ENCODE measurements at places on chromosomes 12 and 14.

DNA sequence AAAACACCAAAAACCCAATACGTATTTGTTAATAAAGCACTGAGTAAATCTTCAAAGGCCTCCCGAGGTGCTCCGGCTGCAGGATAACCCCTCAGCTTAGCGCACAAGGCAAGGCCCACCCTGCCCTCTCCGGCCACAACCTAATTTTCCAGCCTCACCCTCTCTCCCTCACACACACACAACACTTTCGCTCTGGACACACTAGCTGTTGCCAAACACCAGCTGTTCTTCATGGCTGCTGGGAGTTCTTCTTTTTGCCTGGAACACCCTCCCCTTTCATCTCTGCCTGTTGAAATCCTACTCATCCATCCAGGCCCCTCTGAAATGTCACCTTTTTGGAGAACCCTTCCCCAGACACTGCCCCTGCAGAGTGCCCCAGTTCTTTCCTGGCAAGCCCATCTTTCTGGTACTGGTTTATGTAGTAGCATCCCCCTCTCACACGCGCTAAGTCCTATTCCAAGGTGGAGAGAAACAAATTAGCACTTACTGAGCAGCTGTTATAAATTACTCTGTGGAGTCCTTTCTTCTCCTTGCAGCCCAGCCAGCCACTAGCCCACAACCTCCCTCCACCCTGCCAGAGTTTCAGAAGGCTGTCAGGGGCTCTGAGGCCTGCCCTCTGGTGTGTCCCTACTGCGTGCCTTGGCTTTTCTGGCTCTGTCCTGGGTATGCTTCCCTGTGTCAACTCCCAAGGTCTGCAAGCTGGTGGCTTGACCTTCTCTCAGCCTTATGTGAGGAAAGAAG, 805 bp upstream of the CRACR2A start:
- DNase-seq: no peak

DNA sequence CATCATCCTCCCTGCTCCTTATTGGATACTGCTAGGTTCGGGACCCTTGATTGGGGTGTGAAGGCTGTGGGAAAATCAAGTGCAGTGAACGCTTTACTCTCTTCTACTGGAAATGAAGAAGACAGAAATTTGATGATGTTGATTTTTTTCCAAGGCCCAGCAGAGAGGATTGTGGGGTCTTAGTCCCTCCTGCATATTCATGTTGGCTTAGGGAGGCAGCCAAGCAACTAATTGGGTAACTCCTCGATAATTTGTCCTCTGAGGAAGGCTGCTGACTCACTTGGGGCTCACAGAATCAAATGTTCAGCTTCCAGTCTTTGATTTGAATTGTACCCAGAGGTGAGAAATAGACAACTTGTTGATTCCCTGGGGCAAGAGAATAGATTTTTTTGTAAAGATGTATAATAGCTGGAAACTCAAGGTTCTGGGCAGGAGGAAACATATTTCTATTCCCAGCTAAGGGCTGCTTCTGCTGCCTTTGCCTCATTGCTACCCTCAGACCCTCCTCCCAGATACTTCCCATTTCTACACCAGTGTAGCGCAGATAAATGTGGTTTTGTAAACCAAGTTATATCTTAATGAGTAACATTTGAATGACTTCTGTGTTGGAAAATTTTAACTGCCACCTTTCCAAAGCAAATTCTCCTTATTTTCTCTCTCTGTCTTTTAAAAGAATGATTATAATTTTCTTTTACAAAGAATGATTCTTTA, 21.7 kb downstream of the NEUROD4 start:
- DNase-seq: no peak

DNA sequence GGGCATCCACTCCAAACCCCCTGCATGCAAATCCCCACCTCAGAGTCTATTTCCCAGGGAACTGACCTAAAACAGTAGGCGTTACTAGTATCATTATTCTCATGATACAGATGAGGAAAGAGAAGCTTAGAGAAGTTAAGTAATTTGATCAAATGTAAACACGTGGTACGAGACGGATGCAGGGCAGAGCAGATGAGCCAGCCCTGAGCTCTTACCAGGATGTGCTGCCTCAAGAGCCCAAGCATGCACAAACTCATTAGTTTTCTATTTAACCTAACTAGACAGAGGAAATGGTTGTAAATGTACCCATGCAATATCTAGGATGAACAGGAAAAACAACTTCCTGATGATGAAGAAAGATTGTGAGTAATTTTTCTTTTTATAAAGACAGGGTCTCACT, 173.3 kb upstream of the RASSF8 start:
- no peak for DNase-seq

DNA sequence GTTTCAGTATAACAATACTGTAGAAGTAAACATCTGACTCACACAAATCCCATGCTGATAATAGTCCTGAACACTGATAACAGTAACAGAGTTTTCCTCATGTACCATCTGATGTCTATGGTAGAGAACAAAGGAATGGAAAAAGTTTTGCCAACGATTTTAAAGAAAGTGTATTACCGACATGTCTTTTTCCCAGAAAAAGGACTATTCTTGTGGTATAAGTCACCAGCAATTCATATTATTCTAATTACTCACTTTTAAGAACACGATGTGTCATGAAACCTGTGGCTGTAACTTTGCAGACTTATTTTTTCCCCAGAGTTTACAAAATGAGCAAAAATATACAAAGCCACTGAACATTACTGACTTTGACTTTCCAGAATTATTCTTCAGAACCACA, 40.1 kb upstream of the DCN start:
- no peak for DNase-seq

GRCh38 chr14:103071544-103072251, 12.3 kb upstream of the LBHD2 start:
- DNase-seq: no peak

- no peak for DNase-seq
These were observed 503.7 kb downstream of the SLC6A15 start for GRCh38 chr12:84408936-84409335.

GRCh38 chr12:131942671-131943070, 7.1 kb upstream of the EP400 start:
- DNase-seq: no peak

- DNase-seq: peak; percentile 40
These were observed 624 bp upstream of the PWP1 start for GRCh38 chr12:107684990-107685359.

GRCh38 chr14:52961060-52961639, 10.3 kb upstream of the FERMT2 start:
- DNase-seq: peak; percentile 47

DNA sequence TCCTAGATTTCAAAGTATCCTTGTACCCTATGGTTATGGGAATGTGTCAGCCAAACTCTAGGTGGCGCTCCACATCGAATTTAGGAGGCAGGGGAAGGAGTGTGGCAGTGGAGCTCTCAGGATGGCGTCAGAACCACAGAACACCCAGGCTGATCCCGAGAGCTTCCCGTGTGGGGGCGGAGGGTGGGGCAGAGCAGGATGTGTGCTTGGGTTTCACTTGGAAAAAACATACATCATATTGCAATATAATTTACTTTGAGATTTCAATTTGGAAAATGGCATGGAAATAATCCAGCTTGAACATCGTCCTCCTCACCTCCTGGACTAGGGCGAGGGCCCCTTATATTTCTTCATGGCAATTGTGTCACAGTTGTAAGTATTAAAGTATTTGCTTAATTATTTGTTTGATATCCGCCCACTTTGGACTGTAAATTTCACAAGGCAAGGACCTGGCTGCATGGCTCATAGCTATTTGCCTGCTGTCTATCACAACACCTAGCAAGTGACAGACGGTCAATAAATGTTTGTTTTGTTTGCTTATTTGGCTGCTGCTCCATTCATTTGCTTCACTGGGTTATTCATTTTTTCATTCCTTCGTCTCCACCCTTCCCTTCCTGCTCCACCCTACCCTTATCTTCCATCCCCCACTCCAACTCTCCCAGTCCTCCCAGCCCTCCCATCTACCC, 221.5 kb upstream of the HMGA2 start:
- DNase-seq: peak; percentile 2

GRCh38 chr12:62621101-62621638, 154.5 kb downstream of the MON2 start:
- DNase-seq: peak; percentile 92

DNA sequence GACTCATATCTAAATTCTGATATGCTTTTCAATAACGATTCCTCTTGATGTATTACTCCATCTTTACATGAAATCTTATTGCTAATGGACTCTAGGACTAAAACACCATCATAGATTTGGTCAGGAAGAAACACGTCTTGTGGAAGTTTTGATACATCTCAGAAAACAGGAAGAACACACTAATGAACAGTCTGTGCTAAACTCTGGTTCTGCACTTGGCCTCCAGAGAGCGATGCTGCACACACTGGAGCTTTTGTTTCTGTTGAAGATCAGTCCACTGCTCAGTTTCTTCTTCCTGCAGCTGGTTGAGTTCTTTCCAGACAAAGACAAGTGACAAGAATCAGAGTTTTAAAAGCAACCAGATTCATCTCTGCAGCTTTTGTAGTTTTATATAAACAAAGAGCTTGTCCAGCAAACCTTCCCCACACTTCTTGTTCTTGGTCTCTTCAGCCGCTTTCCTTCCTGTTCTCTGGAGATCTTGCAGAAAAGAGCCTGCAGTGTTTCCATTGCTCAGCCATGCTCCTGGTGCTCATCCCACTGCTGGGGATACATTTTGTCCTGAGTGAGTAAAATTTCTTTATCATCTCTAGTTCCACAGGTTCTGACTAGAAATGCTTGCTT, 229.1 kb upstream of the OR4E1 start:
- no peak for DNase-seq

DNA sequence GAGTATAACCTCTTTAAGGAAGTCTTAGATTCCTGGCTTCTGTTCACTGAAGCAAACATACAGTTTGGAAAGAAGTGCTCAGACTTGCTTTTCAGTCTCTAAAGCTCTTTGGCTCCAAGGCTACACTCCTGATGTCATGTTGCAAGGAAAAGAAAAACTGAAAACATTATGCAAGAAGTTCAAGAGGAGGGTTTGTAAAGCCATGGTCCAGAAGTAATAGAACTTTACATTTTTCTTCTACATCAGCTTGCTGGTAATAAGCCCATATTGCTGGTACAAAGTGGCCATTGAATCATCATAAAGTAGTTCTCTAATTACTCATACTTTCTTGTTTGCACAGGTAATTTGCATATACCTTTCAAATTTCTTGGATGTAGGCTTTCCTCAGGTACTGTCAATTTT, 83.6 kb downstream of the BBS10 start:
- DNase-seq: no peak
